ENCODE measurements at places on chromosomes 4 and X. TPM values are rescaled to one million over a fixed set of nuclear protein-coding genes. Genes with fewer than 3 reads are reported as not detected.

- no peaks in the 10 kb centered on the region for H3K4me1 ChIP-seq
- H3K36me3 ChIP-seq = no peaks in the 10 kb centered on the region
- H3K27ac ChIP-seq = no peak overlapping the region
- no peaks in the 10 kb centered on the region for H3K27me3 ChIP-seq
- H3K4me3 ChIP-seq = no peak overlapping the region
Measured at GRCh38 chr4:96763546-96763945, 923.7 kb downstream of the PDHA2 start.

DNA sequence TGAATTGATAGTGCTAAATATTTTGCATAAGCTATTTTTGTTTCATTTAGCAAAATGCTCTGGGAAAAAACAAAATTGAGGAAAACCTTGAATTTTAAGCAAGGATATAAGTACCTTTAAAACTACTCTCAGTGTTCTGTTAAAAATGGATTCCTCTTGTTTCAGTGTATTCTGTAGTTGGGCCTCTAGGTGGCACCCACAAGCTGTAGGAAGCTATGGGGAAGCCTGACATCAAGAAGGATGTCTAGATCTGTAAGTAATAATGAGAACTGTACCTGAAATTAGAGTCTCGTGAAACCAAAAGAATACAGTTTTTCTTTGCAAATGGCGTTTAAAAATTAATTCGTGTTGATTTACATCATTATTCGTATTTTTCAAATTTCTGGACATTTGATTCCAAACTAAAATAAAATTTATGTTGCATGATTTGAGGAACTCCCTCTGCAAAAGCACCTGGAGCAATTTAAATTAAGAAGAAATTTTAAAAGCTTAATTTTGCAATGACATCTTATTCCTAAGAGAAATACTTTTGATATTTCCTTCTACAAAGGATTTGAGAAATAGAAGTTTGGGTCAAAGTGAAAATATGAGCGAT, 51.2 kb downstream of the TMPRSS11E start:
- H3K27me3 ChIP-seq = no peaks in the 10 kb centered on the region
- no peaks in the 10 kb centered on the region for H3K36me3 ChIP-seq
- H3K4me1 ChIP-seq = no peaks in the 10 kb centered on the region
- no peak overlapping the region for H3K27ac ChIP-seq
- no peak overlapping the region for H3K4me3 ChIP-seq
- peak; percentile 44 for DNase-seq

GRCh38 chr4:5933116-5933515, 40.2 kb upstream of the CRMP1 start:
- no peak for DNase-seq
- H3K27ac ChIP-seq = no peak overlapping the region
- H3K27me3 ChIP-seq = no peaks in the 10 kb centered on the region

DNA sequence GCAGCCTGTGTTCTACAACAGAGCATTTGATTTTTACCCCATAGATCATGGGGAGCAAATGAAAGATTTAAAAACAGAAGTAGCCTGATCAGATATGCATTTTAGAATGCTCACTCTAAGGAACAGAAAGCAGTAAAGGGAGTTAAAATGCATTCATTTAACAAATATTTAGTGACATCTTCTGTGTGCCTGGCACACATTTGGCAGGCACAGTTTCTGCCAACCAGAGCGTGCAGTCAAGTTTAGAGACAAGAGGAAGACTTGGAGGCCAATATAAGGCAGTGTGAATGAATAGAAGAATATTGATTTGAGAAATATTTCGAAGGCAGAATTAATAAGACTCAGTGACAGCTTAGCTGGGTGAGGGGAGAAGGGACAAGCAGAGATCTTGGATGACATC, 210.1 kb downstream of the KDR start:
- H3K36me3 ChIP-seq = no peaks in the 10 kb centered on the region
- no peaks in the 10 kb centered on the region for H3K4me1 ChIP-seq
- no peaks in the 10 kb centered on the region for H3K27me3 ChIP-seq
- H3K4me3 ChIP-seq = no peak overlapping the region
- H3K27ac ChIP-seq = no peak overlapping the region

DNA sequence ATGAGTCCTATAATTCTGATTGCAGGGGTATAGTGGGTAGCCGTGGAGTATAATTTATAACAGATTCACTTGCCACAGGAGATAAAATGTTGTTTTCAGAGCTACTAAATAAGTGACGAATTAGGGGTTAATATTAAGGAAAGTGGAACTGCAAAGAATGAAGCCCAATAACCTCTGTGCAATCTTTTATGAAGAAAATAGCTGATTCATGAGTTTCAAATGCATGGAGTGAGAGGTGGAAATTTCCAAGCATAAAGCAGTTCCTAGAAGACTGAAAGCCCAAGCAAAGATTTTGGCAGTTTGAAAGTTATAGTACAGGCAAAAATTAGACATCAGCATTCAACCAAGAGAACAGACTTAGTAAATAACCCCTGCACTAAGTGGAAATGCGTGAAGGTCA, 1782.4 kb upstream of the PCDH10 start:
- no peak for DNase-seq
- no peaks in the 10 kb centered on the region for H3K36me3 ChIP-seq
- no peak overlapping the region for H3K27ac ChIP-seq
- no peaks in the 10 kb centered on the region for H3K27me3 ChIP-seq

AMBN gene
- total RNA-seq = not detected

ZCCHC13 gene
- not detected for total RNA-seq
